ENCODE measurements at places on chromosomes 2 and 18.

DNA sequence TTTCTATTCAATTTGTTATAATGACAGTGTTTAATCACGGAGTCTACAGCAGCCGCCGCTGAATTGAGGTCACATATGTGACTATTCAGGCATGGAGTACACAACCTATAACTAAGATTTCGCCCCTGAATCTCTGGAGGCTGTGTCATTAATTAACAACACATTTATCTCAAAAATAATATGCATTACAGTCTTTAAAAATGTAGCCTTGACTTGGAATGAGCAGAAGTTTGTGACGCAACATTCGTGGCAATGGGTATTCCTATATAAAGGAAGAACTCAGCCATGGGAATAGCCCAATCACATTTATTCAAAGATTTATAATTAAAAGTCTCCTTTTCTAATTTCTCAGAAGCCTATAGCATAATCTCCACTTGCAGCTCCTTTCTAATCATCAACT, 60.6 kb upstream of the LYPD1 start:
- no peak for DNase-seq

DNA sequence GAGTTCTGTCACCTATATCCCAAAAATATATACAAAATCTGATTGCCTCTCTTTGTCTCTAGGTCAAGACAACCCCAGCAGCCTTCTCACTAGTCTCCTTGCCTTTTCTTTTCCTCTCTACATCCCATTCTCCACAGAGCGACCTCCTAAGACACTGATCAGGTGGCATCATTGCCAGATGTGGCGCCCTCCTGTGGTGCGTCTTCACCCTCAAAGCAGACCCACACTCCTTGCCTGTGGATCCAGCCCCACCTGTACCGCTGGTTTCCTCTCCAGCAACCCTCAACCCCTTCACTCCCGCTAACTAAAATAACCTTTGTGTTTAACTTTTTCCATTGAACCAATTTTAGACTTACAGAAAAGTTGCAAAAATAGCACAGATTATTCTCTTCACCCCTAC, 273.3 kb downstream of the GLI2 start:
- DNase-seq: no peak

DNA sequence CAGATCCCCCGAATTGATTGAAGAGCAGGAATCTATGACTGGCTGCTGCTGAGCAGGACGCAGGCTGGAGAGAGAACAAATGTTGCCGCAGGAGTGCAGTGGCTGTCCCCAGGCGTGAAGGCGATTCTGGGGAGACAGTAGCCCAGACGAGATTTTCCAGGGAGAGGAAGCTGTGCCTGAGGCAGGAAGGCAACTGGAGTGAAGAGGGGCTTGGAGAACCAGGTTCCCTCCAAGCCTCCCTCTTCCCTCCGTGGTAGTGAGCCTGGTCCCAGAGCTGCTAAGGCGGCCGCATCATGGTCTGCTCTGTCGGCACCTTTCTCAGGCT, 1.3 kb upstream of the NPPC start:
- no peak for DNase-seq

DNA sequence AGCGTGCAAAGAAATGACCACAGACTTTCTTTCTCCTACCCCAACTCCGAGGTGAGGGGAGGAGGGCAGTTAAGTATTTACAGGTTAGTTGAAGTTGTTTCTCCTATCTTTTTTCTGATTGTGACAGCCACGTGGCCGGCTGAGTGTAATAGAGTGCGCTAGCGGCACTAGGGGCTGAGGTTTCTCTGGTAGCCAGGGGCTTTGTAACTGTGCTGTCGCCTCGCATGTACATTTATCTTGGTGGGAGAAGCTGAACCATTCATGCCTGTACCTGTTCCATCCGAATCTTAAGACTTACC, 214.1 kb upstream of the STON1 start:
- DNase-seq: no peak

DNA sequence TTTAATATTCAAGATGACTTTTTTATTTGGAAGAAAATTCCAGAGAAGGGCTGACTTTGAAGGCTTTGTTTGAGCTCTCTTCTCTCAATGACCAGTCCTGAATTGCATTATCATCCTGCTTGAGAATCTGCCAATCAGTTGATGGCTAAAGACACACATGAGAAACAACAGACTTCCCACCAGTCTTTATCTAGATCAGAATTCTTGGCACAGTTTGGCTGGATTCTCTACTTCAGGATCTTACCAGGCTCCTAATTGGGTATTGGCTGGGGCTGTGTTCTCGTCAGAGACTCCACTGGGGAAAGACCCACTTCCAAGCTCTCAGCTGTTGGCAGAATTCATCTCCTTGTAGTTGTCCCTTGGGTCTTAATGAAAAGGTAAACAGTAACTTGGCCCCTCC, 86.0 kb downstream of the WDSUB1 start:
- DNase-seq: no peak

- DNase-seq: no peak
Observed at GRCh38 chr2:226020176-226020575, 620.7 kb downstream of the NYAP2 start.

DNA sequence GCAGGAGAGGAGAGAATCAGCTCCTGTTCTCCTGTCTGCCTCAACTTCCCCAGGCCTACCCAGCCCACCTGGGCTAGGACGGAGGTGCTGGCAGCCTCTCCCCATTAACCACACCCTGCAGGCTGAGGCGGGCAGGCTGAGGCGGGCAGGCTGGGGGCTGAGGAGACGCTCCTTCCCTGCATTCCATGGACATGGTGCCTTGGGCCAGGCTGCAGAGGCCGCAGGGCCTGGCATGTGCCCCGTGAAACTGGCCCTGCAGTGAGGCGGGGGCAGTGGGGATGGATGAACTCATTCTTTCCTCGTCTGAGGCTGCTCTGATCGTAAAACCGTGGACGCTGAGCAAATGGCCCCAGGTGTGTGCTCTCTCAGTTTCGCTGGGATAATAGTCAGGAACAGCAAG, 84.7 kb upstream of the LAPTM4A start:
- DNase-seq: no peak

- DNase-seq: no peak
Observed at GRCh38 chr2:20488201-20488641, 41.3 kb downstream of the RHOB start.

- no peak for DNase-seq
Observed at GRCh38 chr2:49577041-49577440, 422.7 kb upstream of the FSHR start.

- no peak for DNase-seq
Observed at GRCh38 chr2:68516051-68516955, 48.9 kb downstream of the APLF start.

- no peak for DNase-seq
Observed at GRCh38 chr18:9947248-9947647, 33.4 kb downstream of the VAPA start.

Measured in activated CD4-positive, CD25-positive, alpha-beta regulatory T cell (primary cell).